ENCODE measurements at places on chromosomes 13 and 19.
A peak's percentile ranks its signal among the peaks of the same experiment; 100 is the strongest.

GRCh38 chr19:52748336-52748950 lies 13.6 kb upstream of the ZNF611 start:
- DNase-seq = peak; percentile 74

DNA sequence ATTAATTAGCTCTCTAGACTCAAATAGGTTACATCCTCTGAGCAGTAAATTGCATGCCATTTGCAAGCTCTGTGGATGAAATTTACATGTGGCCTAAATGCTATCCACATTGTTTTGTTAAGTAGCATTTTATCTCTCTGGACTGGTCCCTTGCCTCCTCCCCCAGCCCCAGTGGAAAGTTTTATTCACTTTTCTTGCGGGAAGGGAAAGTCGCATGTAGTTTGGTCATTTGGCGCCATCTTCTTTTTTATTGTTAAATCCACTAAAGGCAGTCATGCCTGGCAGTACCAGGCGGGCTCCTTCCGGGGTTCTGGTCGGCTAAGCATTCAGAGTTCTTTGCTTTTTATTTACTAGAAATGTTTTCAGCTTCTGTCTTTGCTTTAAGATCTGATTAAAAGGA lies 188.7 kb downstream of the TM9SF2 start:
- no peak for DNase-seq

DNA sequence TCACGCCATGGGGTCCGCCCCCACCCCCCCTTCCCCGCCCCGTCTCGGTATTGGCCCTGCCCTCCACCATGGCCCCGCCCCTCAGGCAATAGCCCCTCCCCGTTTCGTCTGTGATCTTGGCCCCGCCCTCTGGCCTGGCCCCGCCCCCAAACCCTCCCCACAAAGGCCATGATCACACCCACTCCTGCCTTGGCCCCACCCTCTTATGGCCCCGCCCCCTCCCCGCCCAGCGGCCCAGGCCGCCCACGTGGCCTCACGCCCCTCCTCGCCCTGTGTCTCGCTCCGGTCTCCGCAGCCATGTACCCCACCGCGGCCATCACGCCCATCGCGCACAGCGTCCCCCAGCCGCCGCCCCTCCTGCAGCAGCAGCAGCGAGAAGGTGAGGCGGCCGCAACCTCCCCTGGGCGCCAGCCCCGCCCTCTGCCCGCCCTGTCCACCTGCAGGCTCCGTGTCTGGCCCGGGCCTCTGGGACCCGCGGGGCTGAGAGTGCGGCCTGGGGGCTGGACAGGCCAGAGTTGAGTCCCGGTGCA lies 61.3 kb downstream of the CELF5 start:
- peak; percentile 69 for DNase-seq

GRCh38 chr19:2270423-2271233 lies 11.3 kb downstream of the PEAK3 start:
- peak; percentile 95 for DNase-seq

GRCh38 chr13:100809129-100809390 lies 134.5 kb upstream of the TMTC4 start:
- DNase-seq = no peak

- peak; percentile 58 for DNase-seq
Observed at GRCh38 chr19:10552510-10553053, 8.9 kb downstream of the ATG4D start.

- no peak for DNase-seq
Observed at GRCh38 chr13:90281709-90282108, 1065.8 kb upstream of the MIR17HG start.

DNA sequence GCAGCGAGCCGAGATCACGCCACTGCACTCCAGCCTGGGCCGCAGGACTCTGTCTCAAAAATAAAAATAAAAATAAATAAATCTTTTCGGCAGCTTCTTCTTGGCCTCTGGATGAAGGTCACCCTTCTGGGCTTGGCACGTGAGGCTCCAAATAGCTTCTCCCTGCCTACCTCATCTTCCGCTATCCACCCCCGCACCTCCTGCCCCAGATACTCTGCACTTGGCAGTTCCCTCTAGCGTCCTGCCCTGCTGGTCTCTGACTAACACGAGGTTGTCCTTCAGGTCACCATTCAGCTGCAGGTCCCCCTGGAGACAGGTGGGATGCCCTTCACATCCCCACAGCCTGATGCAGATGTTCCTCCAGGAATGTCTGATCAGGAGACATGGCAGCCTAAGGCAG lies 8.5 kb upstream of the CCL25 start:
- DNase-seq = no peak

DNA sequence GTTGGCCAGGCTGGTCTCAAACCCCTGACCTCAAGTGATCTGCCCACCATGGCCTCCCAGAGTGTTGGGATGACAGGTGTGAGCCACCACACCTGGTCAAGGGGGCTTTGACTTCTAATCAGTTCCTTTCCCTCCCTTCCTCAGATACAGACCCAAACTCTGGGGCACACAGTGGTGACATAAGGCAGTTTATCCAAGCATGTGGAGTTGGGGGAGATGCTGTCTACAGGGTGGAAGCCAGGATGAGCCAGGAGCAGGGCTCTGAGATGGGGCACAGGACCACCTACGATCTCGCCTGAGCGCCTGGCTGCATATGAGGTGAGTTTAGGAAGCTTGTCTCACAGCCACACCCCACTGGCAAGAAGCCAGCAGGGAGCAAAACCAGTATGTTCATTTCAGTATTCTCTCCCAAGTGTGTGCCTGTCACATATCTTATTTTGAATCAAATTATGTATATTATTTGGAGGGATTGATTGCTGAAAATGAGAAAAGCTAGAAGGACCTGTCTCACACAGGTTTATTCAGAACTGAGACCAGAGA lies 67.7 kb downstream of the KCTD15 start:
- DNase-seq = no peak

DNA sequence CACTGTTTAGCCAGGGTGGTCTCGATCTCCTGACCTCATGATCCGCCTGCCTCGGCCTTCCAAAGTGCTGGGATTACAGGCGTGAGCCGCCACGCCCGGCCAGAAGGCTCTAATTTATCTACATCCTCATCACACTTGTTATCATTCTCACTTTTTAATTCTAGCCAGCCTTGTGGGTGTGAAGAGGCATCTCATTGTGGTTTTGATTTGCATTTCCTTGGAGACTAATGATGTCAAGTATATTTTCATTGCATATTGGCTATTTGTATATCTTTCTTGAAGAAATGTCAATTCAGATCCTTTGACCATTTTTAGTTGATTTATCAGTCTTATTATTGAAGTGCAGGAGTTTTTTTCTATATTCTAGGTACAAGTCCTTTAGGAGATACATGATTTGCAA lies 27.7 kb upstream of the HIF3A start:
- DNase-seq = no peak

DNA sequence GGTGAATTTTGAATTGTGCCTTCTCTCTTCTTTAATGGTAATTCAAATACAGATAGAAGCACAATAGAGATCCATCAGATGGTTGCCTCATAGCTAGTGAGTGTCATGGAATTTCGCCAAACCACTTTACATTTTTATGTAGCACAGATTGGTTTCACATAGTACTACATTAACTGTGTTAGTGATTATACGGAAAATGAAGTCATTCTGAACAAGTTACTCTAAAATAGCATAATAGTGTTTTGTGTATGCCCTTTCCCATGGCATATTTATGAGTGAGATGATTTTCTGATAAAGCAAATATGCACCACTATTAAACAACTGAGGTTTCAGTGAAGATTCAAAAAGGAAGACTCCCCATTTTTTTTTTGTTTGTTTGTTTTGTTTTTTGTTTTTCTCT lies 1623.5 kb downstream of the PCDH9 start:
- DNase-seq = no peak

All from common myeloid progenitor, CD34-positive (primary cell).